T-cell (primary cell): ENCODE measurements at places on chromosomes 7 and 10.

- DNase-seq: no peak
These were observed 274.0 kb downstream of the ELFN1 start for GRCh38 chr7:1943933-1944618.

- peak; percentile 36 for DNase-seq
These were observed 8.9 kb upstream of the EXOC6 start for GRCh38 chr10:92839191-92840085.

- no peak for DNase-seq
These were observed 733 bp downstream of the HIBADH start for GRCh38 chr7:27661811-27662489.

DNA sequence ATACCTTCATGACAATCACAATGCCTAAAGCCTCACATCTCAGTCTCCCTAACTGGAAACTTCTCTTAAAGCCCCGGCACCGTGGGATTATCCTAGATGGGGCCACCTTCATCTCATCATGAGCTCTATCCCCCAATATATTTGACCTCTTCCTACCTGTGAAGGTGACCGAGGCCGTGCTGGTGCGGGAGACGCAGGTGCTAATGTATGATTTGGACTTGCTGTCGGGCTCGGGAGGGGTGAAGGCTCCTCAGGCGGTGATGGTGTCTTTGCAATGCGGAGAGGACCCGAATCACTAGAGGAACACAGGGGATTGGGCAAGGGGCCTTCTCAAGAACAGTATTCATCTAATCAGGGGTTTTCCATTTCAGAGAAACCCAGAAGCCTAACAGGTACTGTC lies 168.4 kb downstream of the AMPH start:
- DNase-seq: no peak

- peak; percentile 53 for DNase-seq
These were observed at the start of the genes DYDC1 and DYDC2 for GRCh38 chr10:80356563-80356988. TSS of gene DYDC1 (minus strand) at chr10:80356755. CDS start at chr10:80352601, 4,154 bp downstream. TSS of gene DYDC2 (plus strand) at chr10:80356781. CDS start at chr10:80362444, 5,663 bp downstream.

DNA sequence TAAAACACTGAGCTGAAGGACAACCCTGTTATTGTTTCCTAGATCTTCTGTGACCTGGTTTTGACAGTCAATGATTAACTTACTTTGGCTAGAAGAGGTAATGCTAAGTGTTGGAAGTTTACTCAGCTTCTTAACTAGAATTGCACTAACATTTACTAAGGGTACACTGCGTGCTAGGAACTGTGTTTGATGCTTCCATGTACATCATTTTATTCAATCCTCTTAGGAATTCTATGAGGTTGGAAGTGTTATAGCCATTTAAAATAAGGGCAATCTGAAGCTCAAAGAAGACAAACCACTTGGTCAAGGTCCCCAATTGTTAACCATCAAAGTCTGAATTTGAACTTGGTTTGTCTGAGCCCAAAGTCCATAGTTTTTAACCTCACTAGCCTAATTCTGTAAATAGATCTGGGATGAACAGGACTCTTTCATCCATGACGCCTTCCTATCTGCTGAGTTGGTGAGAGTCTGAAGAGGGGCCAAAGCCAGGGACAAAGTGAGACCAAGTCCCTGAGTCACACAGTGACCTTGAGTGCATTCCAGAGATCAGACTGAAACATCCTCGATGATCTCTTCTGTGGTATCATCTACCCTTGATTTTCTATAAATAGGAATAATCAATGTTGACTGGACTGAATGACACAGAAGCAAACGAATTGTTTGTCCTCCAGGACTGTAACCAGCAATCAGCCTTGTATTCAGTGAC lies 29.2 kb upstream of the ZNRF2 start:
- no peak for DNase-seq

DNA sequence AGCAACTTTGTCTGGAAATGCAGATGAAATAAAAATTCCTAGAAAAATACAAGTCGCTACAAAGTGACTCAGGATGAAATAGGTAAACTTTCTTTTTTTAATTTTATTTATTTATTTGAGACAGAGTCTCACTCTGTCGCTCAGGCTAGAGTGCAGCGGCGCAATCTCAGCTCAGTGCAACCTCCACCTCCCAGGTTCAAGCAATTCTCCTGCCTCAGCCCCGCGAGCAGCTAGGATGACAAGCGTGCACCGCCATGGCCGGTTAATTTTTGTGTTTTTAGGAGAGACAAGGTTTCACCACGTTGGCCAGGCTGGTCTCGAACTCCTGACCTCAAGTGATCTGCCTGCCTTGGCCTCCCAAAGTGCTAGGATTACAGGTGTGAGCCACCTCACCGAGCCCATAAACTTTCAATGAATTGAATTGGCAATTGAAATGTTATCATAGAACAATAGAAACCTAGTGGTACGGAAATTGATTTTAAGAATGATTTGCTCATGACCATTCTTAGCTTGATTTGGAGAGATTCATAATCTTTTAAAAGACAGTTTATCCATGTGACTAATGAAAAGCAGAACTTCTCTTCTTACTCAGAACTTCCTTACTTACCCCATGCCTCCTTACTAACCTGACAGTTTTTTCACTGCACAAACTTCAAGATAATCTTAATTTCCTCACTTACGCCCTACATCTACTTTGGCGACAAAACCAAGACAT lies 161.7 kb downstream of the FAM107B start:
- DNase-seq: no peak

- DNase-seq: no peak
These were observed 46.6 kb downstream of the ITGB1 start for GRCh38 chr10:32911285-32912016.

GRCh38 chr10:79042639-79043411 lies 25.9 kb upstream of the ZMIZ1 start:
- DNase-seq: no peak

- peak; percentile 12 for DNase-seq
These were observed 88.1 kb upstream of the RET start for GRCh38 chr10:42988517-42989395.

DNA sequence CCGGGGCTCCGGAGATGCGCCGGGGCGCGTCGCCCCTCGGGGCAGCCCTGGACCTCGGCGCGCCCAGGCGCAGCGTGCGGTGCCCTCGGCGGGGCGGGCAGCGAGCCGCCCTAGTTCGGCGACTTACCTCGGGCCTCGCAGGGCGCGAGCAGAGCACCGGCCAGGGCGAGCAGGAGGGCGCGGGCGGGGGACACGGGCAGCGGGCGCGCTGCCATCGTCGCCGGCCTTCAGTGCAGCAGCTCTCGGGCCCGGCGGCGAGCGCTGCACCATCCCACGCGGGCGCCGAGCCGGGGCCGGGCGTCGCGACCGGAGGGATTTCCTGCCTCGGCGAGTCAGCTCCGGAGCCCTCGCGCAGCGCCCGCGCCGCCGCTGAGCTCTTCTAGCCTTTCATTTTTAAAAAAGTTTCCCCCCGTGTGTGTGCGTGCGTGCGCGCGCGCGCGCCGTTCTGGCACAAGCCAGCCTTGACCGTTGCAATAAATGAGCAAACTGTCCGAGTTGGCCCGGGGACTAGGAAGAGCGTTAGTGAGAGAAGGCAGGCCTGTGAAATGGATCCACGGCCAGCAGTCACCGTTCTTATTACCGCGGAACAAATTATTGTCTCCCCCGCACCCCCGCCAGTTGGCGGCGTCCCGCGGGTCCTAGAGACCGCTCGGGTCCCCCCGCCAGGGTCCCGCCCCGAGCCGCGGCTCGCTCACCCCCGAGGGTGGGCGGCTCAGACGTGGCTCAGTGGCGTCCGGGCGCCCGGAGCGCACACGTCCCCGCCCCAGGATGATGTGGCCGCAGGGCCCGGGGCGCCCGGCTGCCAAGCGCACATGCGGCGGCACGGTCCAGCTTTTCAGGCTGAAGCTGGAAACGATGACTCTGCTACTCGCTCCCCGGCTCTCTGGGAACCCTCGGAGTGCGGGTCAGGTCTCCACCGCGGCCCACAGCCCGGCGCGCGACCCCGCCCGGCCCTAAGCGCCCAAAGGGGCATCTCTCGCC lies at the start of gene ADAM12:
Gene ADAM12 (minus strand): TSS at position 547 of the 981 bp plus-strand sequence. CDS start 332 bp downstream, at position 215.
- DNase-seq: no peak

- DNase-seq: no peak
These were observed 154.2 kb downstream of the ARHGAP12 start for GRCh38 chr10:31774299-31774900.

DNA sequence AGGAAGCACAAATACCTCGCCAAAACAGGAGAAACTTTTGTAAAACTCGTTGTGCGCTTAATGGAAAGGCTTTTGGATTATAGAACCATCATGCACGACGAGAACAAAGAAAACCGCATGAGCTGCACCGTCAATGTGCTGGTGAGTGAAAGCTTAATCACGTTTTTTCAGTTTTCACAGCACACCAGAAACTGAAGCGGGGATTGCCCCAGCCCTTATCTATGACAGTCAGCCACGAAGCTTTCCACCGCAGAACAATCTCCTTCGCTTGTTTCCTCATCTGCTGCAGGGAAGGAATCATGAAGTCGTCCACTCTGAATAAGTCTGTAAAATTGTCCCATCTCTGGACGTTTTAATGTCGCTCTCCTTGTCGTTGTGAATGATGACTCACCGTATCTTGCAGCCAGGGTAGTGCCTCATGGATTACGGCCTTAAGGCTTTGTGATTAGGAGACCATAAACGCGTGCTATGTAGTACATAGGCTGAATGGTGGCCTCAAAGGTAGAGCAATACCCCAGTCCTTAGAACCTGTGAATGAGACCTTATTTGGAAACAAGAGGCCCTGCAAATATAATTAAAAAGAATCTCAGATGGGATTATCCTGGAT lies 174.9 kb upstream of the NPS start:
- DNase-seq: no peak

DNA sequence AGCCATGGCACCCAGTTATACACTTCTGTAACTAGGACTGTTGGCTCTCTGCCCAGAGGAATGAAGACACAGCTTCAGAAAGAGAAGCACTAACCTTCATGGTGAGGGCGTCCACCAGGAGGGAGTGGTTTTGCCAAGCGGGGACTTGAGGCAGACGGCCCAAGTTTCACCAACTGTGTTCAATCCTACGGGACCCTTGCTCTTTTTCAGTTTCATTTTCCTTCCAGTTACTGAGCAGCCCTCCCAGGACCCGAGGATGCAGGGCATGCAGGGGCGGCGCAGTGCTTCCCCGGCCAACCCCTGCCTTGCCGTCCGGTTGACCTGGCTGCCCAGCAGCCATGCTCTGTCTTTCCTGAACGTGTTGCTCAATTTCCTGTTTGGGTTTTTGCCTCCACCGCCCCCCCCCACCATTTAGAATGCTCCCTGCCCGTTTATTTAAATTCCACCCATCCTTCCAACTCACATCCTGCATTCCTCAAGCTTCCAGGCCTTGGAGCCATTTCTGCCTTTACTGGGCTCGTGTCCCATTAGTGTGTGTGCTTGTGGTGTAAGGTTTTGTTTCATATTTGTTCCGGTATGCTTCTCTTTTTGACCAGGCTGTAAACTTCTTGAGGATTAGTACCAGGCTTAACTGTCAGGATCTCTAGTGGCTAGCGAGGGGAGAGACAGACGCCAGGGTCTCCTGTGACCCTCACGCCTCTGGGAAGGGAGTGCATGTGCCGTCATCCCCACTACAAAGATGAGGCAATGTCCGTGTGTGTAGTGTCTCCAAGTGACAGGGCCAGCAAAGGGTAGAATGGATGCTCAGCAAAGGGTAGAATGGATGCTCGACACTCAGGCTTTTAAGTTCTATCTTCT lies 31.6 kb downstream of the IL15RA start:
- DNase-seq: no peak

- DNase-seq: no peak
These were observed 119.5 kb upstream of the INSYN2A start for GRCh38 chr10:127315888-127316287.

DNA sequence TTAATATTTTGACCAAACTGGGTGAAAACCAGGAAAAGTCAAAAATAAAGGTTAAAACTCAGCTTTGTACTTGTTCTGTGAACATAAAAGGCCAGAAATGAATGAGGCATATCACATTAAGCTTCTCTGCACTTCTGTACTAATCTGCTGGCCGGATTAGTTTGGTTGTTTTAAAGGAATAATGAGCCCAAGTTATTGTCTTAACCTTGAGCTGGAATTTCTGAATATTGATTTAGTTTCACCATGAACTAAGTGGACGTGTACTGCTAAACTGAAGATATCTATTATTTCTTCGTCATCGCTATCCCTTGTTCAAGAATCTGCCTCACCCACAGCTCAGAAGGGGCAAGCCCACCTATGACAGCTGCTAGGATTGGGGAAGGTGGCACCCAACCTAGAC lies 101.1 kb upstream of the FRMD4A start:
- no peak for DNase-seq

DNA sequence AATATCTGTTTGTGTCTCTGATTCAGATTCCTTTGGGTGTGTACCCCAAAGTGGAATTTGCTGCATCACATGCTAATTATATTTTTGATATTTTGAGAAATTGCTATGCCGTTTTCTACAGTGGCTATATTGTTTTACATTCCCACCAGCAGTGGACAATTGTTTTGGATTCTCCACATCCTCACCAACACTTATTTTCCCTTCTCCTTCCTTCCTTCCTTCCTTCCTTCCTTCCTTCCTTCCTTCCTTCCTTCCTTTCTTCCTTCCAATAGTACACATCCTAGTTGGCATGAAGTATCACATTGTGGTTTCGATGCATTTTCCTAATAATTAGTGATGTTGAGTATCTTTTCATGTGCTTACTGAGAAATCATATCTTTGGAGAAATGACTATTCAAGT lies 535.5 kb downstream of the SH2D4B start:
- DNase-seq: no peak

GRCh38 chr7:44212018-44212417 lies 11.2 kb downstream of the YKT6 start:
- no peak for DNase-seq

GRCh38 chr7:159370-160270 lies 32.8 kb upstream of the FAM20C start:
- DNase-seq: no peak

DNA sequence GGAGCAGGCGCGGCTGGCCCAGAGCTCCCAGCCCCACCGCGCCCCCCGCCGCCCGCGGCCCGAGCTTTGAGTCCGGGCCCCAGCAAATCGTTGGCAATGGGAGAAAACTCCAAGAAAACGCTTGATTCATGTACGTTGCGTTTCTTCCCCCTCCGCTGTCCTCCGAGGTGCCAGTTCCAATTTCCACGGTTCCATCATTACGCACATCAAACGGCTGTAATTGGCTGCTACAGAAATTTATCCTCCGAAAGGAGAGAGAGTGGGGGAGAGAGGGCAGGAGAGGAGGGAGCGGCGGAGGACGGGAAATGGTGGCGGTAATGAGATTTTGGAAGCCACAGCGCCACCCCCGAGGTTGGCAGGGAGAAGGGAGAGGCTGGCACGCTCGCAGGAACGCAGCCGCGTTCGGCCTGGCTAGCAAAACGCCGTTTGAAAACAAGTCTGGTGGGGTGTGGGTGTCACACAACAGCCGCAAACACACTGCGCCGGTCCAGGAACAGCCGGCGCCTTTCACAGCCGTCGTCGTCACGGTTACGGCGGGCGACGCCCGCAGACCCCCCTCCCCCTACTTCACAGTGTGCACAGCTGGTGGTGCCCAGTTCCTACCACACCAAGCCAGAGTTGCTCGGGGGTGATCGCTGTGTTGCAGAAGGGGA lies 57.5 kb downstream of the UNCX start:
- DNase-seq: peak; percentile 33

DNA sequence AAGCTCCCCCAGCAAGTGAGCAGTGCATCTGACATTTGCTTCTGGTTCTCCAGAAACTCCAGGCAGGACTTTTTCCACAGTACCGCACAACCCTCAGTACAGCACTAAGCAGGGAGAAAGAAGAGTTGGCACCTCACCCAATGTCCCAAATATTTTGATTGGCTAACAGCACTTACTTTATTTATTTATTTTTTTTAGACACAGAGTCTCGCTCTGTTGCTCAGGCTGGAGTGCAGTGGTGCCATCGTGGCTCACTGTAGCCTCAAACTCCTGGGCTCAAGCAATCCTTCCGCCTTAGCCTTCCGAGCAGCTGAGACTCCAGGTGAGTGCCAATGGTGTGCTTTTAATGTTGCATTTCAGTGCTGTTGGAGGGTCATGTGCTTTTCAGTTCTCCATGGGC lies 200.3 kb upstream of the ZMIZ1 start:
- DNase-seq: no peak

- no peak for DNase-seq
These were observed 35.8 kb upstream of the GNAI1 start for GRCh38 chr7:80098795-80099194.
